AG10803 (cell line): ENCODE measurements at places on chromosomes 16 and 17.
A peak's percentile ranks its signal among the peaks of the same experiment; 100 is the strongest.

DNA sequence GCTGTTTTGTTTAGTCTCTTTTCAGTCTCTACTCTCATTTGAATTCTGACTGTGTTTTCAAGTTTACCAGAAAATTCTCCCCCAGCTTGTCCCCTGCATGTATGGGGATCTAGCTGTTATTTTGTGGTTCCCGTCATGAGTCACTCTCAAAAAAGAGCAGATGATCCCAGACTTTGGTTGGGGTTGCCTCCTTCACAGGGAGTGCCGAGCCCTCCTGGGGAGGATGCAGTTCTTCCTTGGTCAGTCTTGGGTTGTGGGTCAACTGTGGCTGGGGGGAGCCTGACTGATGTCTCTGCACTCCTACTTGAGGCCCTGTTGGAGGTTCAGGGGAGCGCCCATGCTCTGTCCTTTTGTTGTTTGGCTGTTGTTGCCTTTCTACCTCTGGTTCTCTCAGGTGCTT lies 37.7 kb downstream of the EPN2 start:
- DNase-seq = no peak

DNA sequence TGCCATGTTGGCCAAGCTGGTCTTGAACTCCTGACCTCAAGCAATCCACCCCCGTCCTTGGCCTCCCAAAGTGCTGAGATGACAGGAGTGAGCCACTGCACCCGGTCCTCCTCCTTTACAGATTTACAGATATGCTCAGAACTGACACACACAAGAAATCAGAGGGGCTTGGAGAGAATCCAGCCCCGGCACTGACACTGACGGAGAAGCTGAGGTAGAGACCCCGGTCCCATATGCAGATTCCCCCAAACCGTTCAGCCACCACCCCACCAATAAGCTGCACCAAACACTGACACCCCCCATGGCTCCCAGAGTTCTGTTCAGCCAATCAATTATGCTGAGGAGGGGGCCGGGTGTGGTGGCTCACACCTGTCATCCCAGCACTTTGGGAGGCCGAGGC lies 141.1 kb upstream of the RPH3AL start:
- no peak for DNase-seq

DNA sequence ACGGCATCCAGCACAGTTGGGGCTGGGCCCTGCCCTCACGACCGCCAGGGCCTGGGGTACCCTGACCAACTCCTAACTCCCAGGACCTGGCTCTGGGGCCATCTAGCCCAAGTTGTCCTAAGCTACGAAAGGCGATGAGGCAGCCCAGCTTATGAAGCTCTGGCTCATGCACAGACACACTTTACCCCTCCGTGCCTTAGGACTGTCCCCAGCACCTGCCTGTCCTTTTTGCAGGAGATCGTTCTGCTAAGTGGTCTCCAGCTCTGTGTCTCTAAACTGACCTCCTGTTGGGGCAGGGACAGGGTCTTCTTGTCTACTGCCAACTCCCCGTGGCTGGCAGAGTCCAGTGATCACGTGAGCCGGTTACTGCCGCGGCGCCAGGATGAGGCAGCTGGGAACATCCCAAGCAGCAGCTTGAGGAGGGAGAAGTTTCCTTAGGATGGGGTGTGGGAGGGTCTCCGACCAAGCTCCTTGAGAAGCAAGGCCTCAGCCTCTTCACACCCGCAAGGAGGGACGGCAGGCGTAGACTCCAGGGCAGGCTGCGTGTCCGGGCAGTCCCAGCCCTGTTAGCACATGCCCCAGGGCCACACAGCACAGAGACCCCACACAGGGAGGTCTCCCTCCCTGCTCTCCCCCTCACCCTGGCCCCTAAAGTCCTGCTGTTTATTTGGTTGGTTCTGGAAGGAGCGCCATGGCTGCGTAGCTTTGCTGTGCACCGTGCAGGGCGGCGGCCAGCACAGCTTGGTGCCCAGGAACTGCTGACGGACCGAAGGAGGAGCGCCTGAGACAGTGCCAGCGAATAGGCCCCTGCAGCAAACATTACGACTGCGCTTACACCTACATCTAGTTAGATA lies 16.4 kb upstream of the METRNL start:
- DNase-seq = no peak

GRCh38 chr16:31508706-31509195 lies 560 bp upstream of the RUSF1 start:
- DNase-seq = peak; percentile 72

DNA sequence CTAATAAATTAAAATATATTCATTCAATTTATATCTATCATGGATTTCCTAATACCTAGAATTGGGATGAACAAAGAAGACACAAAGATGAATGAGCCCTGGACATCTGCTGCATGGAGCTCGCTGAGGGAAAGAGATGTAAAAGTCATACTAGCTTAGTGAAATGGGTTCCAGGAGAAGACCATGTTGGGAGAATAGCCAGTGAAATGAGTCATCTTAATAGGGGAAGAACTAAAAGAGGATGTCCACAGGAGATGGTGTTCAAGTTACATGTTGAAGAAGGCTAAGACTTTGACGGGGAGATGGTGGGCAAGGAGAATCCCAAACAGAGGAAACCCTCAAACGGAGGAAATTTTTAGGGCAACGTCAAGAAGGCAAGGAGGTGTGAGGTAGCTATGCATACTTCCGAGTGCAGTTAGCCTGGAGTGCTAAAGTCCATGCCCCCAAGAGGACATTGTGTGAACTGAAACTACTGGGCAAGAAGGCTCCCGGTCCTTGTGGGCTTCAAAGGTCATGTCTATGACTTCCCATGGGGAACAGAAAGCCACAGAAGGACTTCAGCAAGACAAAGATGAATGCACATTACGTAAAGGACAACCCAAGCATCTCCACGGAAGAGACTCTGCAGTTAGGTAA lies 220.5 kb upstream of the CDH11 start:
- DNase-seq = no peak

DNA sequence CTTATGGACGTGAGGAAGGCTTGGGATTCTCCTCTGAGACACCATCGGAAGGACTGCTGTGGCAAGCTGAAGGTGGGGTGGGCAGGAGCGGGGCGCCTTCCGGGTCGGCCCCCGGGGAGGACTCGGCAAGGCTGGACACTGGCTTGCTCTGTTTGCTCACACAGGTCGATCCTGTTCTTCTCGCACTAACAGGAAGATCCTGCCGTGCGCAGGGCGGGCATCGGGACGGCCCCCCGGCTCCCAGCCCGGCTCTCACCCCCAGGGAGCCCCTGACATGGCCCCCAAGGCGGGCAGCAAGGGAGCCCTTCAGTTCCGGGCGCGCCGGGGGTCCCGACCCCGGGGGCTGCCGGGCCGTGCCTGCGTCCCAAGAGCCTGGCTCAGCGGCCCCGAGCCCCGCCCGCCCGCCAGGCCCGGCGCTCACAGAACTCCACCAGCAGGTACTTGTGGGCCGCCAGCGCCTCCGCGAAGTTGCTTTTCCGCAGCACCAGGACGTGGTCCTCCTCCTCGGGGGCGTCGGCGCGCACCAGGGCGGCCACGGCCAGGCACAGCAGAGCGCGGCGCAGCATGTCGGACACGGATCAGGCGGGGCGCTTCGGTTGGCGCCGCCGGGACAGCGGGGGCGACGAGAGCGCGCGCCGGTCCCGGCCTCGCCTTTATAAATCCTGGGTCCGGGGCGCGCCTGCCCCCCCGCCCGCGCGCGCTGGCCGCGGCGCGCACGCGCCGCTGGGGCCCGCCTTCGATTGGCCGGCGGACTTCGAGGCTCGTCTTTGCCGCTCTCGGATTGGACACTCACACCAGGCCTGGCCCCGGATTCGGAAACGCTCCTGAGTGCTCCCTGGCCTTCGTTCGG lies at the start of gene P4HB:
P4HB (minus strand) TSS at position 630 of the 850 bp plus-strand sequence; CDS start at position 566, 64 bp downstream.
- no peak for DNase-seq

- DNase-seq = no peak
Observed at GRCh38 chr17:78804777-78805176, 22.7 kb upstream of the CYTH1 start.

DNA sequence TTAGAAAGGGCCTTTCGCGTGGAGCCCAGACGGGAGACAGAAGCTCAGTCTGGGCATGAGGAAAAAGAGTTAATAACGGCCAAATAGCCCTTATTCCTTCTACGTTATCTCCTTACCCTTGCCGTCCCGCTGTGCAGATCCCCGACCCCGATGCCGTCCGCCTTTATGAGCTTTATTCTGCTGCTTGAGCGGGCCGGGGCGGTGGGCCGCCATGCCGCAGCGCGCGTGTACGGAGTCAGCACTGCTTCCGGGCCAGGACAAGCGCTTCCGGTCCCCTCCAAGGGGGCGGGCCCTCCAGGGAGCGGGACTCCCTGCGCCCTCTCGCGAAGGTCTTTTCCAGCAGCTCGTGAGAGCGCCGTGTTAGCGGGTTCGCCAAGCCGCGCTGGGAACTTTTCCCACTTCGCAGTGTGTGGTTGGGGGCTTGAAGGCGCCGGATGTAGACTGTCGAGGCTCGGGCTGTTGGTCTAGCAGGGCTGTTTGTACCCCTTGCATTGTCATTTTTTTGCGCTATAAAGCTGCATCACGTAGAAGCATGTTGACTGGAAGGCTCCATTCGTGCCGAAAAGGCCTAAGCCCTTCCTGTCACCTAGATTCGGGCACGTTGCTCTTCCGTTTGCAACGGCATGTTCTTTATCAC lies at the start of gene TSR1:
TSR1 (minus strand) TSS at position 243 of the 637 bp plus-strand sequence; CDS start at position 213, 30 bp downstream.
- peak; percentile 87 for DNase-seq

DNA sequence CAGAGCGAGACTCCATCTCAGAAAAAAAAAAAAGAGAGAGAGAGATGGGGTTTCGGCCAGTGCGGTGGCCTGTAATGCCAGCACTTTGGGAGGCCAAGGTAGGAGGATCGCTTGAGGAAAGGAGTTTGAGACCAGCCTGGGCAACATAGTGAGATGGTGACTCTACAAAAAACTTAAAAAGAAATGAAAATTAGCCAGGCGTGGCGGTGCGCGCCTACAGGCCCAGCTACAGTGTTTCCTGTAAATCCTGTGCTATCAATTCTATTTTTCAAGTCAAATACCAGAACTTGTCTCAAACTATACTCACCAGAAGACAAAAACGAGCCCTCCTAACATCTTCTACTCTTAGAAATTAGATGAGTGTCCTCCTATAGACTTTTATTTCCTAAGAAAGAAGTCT lies 19.3 kb downstream of the UBE2O start:
- no peak for DNase-seq

GRCh38 chr16:27880287-27880686 lies 183.2 kb downstream of the GSG1L start:
- DNase-seq = no peak

DNA sequence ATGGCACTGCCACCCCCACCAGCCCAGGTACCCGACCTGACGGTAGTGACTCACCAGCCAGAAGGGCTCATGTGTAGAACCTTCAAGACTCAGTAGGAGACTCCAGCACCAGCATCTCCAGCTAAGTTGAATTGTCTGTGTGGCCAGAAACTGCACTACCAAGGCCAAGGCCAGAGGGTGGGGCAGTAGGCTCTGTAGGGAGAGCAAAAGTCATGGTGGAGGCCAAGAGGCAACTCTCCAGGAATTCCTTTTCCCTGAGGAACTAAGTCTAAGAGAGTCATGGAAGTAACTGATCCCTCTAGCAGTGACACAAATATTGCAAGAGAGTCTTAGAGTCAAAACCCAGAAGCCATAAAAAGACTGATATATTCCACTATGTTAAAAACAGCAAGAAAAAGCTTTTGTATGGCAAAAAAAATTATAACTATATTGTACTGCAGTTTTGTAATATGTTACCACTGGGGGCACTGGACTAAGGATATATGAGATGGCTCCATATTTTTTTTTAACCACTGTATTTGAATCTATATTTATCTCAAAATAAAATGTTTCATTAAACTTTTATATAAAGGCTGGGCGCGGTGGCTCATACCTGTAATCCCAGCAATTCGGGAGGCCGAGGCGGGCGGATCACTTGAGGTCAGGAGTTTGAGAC lies 30.2 kb upstream of the GUCY2D start:
- no peak for DNase-seq

DNA sequence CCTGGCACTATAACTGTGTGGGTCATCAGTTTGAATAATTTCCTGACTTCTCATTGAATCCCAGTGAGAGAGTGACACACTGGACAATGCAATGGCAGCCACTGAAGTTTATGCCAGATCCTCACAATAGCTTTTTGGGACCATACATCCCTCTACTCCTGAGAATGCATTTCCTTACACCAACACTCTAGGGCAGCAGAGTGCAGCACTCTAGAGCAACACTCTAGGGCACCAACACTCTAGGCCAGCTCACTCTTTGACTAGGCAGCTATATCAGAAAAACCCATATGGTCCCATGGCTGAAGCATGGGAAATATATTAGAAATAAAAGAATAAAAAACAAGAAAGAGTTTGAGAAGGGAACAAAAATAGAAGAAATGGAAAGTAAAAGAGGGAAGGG lies 309.2 kb downstream of the MAP2K6 start:
- DNase-seq = no peak

DNA sequence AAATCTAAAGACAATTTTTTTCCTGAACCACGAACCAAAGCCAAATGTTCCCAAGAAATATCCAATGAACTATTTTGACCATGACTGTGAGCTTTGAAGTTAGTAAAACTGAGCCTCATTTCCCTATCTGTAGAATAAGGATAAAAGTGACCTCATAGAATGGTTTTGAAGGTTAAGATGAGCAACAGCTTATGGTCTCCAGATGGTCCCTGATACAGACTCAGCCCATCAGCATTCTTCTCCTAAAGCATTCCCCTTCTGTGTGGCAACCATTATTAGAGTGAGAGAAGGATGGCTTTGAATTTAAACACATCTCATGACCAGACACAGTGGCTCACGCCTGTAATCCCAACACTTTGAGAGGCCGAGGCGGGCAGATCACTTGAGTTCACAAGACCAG lies 70.1 kb downstream of the COPRS start:
- peak; percentile 83 for DNase-seq

- DNase-seq = no peak
Observed at GRCh38 chr17:38425744-38426143, 2.5 kb upstream of the ARHGAP23 start.

GRCh38 chr16:20191566-20191965 lies 117.9 kb upstream of the GPR139 start:
- DNase-seq = no peak

DNA sequence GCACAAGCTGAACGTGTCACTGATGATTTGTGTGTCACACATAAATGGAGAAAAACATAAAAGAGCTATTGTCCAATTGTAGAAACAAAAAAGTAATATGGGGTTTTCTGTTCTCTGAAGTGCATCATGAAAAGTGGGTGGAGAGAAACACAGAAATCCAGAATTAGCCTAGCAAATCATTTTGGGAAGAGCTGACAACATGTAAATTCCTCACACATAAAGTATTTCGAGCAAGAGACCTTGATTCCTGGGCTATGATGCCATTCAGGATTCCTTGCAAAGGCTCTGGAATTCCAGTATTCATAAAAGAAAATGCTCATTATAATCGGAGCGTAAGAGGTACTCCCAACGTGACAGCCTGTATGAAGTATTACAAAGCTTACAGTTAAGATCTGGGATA lies 1.1 kb downstream of the DCUN1D3 start:
- peak; percentile 90 for DNase-seq

DNA sequence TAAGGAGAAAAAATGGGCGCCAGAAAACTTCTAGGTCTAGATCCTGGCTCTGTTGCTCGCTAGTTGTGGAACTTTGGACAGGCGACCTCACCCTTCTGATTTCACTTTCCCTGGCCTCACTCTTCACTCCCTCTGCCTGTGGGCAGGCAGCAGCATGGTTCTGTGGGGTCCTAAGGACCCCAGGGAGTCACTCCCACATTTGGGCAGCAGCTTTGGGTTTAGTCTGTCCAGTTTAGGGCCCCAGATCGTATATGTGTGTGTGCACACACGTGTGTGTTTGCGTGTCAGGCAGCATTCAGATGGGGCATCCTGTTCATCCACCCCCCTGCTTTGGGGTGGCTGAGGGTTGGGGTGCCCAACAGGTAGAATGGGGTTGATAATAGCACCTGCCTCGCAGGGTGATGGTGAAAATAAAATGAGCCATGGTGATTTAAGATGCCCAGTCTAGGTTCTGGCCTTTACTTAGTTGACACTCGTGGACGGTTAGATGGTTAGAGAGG lies 102.2 kb downstream of the RAB11FIP4 start:
- DNase-seq = no peak
